ENCODE measurements at places on chromosomes 5 and 9. TPM values are rescaled to one million over a fixed set of nuclear protein-coding genes. Genes with fewer than 3 reads are reported as not detected.

DNA sequence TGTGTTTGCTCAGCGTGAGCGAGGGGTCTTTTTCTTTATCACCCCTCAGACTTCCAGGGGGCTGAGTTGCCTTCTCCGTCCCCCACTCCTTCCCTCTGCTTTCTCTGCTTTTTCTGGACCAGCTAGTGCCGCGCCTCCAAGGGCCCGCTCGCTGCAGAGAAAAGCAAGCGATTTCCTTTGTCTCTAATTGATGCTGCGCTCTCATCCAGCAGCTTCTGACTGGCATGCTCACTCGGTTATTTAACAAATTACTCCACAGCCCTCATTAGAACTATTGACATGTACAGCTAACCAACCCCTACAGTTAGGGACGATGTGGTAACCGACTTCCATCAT is 288.0 kb downstream of the ELAVL2 start:
- no peak for DNase-seq

GRCh38 chr9:87478226-87478992 is 19.3 kb upstream of the DAPK1 start:
- DNase-seq, result no peak

DNA sequence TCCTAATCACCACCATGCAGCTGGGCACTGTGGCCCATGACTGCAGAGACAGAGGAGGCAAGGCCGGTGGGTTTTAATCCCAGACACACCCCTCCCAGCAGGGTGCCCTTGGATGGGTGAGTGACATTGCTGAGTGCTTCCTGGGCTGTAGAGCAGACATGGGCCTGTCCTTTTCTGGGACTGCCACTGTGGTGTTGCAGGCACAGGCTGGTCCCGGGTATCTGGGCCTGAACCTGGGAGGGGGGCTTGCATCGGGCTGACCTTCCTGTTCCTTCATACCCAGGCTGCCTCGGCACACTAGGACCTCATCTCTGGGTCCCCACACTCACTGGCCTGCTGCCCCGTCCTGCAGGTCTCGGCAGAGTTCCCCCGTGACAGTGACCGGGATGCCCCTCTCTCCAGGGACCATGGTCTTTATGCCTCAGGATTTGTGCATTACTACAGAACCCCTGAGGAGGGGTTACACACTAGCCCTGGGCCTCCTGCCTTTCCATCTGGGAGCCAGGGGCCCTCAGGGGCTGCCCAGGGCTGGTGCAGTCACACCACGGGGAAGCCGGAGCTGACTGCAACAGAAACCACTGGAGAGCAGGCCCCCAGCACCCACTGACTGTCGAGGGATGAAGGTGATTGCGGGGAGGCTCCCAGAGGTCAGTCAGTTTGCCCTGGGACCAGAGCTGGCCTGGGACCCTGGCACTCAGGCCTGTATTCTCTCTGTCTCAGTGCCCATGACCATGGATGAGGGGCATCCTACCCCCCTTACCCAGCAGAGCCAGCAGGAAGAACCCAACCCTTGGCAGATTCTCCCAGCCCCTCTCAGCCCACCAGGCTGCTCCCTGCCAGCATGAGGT is 8.9 kb upstream of the SLC25A48 start:
- DNase-seq, result no peak

DNA sequence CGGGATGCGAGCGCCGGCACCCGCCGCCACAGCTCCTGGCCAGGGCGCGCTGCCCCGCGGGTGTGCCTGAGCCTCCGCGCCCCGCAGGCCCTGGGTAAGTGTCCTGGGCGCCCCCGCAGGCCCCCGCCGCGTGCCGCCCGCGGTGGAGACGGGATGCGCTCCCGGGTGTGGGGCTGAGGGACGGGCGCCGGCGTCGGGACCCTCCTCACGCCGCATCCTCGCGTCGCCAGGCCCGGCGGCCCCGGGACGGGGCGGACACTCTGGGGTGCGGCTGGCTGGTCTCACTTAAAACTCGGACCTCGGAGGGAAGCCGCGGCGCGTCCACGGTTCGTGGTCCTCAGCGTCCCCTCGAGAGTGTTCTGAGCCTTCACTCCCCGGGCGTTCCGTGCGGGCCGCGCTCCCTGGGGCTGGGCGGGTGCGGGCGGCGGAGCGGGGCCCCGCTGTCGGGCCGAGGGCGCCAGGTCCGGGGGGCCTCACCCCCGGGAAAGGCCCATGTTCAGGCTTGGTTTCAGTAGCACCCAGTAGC is 275 bp downstream of the AHRR start:
- DNase-seq, result no peak

Gene SMIM3
- 53.4 TPM for polyA plus RNA-seq

Gene ELOVL7
- not detected for polyA plus RNA-seq

Gene FBN2
- polyA plus RNA-seq, result 26.7 TPM

Measured in IMR-90 (cell line).